ENCODE measurements at places on chromosomes 3 and 15. TPM values are rescaled to one million over a fixed set of nuclear protein-coding genes. Genes with fewer than 3 reads are reported as not detected.

GRCh38 chr15:68751622-68752021 is 69.1 kb downstream of the ANP32A start:
- DNase-seq = no peak

MORF4L1 gene
- total RNA-seq = 272 TPM

GP9 gene
- total RNA-seq = not detected

SKIC8 gene
- total RNA-seq = 64.5 TPM

RETNLB gene
- total RNA-seq = not detected

DNA sequence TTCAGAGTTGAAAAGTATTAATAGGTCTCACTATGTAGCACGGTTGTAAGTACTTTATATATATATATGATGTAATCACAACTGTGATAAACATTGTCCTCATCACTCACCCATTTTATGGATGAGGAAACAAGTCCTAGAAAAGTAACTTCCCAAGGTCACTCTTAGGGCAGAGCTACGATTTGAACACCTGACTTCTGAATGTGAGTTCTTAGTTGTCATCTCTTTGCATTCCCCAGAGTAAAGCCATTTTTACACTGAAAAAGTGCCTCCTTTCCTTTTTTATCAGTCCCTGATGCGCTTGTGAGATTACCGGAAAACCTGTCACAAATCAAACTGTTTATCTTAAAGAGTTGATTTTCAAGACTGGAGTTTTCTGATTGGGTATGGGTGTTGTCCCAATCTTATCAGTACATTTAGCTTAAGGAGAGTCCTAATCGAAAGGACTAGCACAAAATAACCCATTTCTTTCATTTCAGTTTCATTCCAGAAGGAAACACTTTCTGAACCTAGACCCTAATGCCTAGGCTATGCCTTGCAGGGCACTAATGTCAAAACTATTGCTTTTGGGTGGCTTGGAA is 2.3 kb upstream of the EDEM1 start:
- DNase-seq = no peak

GRCh38 chr3:152266221-152266995 is 2.3 kb upstream of the MBNL1 start:
- DNase-seq = peak; percentile 98

DNA sequence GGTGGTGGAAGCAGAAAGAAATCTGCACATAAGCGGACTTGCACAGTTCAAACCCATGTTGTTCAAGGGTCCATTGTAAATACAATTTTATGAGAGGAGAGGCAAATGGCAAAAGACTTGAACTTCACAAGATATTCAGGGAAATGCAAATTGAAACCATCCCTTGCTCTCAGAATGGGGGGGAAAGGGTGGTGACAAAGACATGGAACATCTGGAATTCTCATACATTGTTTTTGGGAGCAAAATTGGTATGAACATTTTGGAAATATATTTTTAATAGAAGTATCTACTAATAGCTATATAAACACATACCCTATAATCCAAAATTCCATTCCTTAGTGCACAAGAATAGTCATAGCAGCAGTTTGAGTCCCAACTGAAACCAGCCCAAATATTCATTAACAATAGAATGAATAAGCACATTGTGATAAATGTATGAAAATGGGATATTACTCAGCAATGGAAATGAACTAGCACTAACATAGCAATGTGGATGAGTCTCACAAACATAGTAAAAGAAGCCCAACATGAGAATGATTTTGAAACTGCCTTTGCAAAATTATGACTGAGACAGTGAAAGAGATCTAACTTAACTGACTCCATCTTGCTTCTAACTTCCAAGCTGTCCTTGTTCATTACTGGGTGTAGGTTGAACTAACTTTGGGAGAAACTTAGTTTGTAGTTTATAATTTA is 77.2 kb downstream of the CD200R1L start:
- DNase-seq = no peak

DNA sequence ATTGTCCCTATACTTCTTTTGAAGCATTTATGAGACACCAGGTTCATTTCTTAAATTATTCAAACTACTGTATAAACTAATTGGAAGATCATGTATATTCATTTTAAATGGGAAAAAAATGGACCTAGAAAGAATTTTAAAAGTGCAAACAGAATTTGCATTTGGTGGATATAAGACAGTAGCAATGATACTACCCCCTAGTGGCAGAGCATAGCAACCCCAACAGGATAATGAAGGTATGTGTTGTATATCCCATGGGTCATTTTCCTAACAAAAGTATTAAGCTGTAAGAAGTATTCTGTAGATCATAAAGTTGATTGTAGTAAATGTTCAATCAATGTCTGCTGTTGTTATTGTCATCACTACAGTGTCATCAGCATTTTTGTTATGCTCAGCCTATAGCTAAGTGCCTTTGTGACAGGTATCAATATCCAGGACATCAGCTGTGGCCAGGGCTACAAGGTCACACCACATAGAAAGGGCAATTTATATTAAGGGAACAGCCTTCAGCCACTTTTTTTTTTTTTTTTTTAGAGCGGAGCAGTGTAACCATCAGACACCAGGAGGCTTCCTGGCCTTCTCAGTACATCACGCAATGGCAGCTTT is 175.8 kb downstream of the FOXB1 start:
- peak; percentile 47 for DNase-seq

GRCh38 chr3:81980596-81981494 is 219.4 kb upstream of the GBE1 start:
- DNase-seq = no peak

TIMP4 gene
- total RNA-seq = 5.1 TPM

SCN11A gene
- total RNA-seq = not detected

DNA sequence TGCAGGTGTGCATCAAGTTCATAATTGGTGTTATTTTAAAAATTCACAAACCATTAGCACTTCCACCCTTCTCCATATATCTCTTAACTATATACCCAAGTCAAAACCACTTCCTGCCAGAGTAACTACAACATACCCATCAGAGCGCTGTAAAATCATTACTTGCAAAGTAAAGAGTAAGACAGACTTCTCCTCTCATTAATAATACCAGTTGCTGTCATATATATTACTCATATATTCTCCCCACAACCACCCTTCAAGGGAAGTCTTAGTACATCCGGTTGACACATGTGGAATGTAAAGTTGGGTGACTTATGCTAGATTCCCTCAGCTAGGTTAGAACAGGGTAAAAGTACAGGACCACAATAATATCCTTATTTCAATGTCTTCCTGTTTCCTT is 5.6 kb downstream of the TERC start:
- peak; percentile 66 for DNase-seq

STOML1 gene
- 19.9 TPM for total RNA-seq

DNA sequence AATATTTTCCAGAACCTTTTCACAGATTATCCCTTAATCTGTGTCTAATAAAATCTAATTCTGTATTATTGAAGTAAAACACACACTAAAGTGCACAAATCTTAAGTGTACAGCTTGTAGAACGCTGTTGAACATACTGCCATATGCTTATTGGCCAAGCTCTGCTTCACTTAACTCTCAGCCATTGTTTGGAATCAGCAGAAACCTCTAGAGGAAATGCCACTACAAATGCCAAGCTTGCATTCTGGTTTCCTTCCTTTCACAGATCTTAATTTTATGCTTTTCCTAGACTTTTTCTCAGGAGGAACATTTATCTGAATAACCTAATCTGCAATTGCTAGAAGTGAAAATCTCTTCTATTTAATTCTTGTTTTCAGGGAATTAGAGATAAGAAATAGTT is 10.1 kb downstream of the MNS1 start:
- DNase-seq = no peak

DNA sequence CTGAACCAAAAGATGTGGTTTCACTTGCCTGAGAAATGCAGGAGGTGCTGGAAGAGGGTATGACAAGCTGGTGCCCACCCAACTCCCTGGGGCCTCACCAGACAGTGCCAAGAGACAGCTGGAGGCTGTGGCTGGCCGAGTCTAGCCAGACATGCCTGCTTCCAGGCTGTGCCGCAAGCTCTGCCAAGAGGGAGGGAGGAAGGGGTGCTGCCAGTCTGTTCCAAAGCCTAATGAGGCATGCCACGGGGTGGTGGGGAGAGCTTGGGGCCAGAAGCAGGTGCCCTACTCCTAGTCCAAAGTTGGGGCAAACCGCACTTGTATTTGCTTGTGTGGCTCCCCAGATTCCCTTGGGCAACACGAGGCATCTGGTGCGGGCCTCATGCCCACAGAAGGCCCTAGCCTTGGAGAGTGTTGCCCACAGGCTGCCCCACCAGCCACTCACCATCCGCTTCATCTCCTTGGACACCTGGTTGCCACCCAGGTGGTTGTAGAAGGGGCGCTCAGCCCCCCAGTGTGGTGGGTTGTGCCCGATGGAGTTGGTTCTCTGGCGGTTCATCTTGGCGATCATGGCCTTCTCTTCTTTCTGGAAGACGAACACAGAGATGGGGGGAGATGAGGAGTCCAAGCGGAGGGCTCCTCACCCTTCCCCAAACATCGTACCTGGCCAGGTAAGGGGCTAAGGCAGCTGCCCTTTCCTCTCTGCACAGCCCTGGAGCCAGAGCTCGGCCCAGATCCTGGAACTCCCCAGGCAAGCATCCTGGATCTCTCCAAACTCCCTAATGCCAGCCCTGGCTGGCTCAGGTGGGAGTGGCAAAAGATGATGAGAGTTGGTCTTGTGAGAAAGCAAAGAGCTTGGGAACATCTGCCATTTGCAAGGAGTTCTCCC is 123.4 kb downstream of the SEC22A start:
- DNase-seq = no peak

CD200 gene
- total RNA-seq = 0.15 TPM

DNA sequence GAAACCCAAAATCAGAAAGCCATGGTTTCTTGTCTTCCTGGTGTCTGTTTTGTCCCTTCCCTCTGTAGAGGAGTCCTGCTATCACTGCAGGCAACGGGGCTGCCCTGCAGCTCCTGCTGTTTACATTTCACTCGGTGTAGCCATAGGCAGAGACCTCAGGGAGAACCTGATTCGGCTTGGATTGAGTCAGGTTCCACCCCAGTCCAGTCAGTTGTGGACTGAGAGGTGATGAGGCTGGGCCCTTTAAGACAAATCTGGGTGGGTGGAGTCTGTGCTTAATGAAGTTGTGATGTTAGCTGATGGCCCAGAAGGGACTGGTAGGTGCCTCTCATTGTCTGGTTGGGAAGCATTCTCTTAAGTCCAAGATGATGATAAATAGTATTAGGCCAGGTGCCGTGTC is 35.7 kb downstream of the FLNB start:
- no peak for DNase-seq

DNA sequence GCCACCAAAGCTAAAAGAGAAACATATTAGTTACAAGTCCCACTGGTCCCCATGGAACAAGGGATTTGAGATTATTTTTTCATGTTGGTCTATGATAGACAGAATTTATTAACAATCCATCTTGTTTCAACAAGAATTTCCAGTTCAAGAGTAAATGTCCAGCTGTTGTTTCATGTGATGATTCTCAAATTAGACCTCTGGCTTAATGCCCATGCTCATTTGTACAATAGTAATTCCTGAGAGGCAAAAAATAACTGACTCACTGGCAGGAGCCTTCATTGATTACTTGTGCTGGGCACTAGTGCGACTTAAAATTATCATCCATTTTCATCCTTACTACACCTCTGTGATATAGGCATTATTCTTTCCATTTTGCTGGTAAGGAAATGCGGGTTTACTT is 171.3 kb downstream of the ITPR1 start:
- no peak for DNase-seq

DNA sequence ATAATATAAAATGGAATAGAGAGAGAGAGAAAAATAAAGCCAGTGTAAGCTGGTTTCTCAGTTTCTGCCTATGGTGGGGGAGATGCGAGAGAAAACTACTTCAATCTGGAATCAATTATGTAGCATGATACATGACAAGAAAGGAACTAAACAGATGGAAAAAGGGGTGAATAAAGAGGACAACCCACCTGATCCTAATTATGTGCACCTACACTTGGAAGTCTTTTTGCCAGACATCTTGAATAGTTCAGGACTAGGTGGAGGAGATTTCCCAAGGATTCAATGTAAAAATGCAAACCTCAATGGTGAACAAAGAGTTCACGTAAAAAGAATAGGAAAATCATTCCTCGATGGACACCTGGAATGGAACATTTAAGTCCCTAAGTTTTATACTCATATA is 524.4 kb upstream of the RGMA start:
- no peak for DNase-seq

RTP3 gene
- 0.20 TPM for total RNA-seq

NECTIN3 gene
- total RNA-seq = 76.6 TPM

EIF2B5 gene
- total RNA-seq = 29.4 TPM

- DNase-seq = peak; percentile 21
These were observed 218.1 kb downstream of the ADAMTSL3 start for GRCh38 chr15:83871808-83872559.

All from M059J (cell line).